HCT116 (cell line): ENCODE measurements at places on chromosomes 2 and 18.

DNA sequence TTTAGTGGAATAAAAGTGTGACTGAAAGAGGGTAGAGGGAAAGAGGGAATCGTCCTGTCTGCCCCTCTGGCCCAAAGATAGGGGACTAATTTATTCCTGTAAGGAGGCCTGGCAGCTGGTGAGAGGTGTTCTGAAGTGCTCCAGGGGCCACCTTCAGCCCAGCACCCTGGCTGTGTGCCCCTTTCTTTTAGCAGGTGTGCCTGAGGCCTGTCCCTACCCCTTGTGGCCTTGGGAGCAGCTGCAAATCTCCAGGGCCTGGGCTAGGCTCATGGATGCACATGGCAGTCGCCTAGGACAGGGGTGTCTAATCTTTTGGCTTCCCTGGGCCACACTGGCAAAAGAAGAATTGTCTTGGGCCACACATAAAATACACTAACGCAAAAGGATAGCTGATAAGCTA, 37.3 kb downstream of the FHOD3 start:
- DNase-seq: no peak

DNA sequence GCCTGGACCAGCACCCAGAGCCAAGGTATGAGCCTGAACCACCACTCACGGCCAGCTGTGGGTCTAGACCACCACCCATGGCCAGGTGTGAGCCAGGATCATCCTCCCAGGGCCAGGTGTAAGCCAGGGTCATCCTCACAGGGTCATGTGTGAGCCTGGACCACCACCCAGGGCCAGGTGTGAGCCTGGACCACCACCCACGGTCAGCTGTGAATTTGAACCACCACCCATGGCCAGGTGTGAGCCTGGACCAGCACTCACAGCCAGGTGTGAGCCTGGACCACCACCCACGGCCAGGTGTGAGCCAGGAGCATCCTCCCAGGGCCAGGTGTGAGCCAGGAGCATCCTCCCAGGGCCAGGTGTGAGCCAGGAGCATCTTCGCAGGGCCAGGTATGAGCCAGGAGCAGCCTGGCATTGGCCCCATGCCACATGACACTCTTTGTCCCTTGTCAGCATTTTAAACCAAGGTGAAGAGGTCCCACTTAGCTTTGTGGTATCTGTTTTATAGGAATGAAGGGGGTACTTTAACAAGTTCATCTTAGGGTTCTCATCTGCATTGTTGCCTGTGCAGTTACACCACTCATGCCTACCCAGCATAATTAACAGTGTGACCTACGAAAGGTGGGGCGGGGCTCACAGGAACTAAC, 71.2 kb downstream of the AGAP1 start:
- no peak for DNase-seq

GRCh38 chr2:168211664-168212163, 35.7 kb downstream of the STK39 start:
- DNase-seq: no peak

DNA sequence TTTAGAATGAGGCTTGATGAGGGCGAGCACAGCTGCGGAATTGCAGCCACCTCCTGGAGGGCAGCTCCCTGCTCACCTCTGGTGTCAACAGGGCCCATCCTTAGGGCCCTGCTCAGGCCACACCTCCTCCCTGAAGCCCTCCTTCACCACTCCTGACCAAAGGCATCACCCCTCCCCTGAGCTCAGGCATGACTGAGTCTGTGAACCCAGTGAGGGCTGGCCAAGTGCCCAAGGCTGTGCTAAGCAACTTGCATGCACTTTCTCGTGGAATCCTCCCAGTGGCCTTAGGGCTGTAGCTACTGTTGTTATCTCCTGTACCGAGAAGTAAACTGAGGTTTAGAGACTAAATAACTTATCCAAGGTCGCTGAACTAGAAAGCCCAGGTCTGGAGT, 101.7 kb downstream of the KLHL29 start:
- DNase-seq: no peak

- no peak for DNase-seq
Measured at GRCh38 chr2:68689553-68690537, 44.8 kb upstream of the ARHGAP25 start.

GRCh38 chr2:235606004-235606715, 112.3 kb downstream of the AGAP1 start:
- DNase-seq: no peak

DNA sequence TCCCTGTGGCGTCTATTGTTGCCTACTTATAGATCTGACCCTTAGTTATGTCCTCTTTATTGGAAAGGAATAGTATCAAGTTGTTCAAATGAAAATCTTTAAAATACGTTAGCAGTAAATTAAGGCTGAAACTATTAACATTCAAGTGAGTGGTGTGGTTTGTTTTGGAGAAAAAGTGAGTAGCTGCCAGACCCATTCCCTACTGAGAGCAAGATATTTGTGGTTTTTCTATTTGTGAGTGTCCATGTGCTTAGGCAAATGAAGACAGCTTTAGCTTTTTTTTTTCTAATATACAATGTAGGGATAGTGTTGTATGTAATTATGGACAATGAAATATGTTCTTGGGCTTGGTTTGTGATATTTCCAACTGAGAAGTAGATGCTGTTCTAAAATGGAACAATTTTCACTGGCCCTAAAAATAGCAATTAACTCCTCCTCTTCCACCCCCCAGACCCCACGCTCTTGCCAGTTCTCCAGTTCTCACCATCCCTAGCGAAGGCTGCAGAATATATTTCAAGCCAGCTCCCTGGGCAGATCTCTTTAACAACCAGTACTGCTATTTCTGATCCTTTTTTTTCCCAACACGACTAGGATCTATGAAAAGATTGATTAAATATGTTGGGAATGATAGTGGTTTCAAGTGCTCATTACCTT, 83.1 kb downstream of the CCDC85A start:
- no peak for DNase-seq

GRCh38 chr2:190655113-190655512, 6.2 kb downstream of the NAB1 start:
- no peak for DNase-seq

GRCh38 chr18:21053127-21053526, 58.5 kb downstream of the ROCK1 start:
- no peak for DNase-seq

- DNase-seq: no peak
Measured at GRCh38 chr18:31596081-31596872, 4.6 kb downstream of the TTR start.
